ENCODE measurements at places on chromosomes 2 and 18.

DNA sequence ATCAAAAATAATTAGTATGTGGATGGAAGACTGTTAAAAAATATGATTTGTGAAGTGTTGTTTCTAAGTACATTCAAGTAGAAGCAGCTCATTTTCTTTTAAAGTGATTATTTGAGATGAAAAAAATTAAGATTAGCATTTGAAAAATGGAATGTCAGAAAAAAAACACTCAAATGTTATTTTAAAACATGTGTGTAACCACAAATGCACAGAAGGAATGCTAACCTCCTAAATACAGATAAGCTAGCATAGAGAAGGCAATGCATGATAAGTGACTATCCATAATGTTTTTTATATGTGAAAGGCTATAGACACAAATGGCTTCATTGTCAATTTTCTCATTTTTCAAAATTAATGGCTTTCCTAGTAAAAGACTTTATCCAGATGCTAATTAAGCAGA lies 198.9 kb downstream of the NYAP2 start:
- DNase-seq: no peak

DNA sequence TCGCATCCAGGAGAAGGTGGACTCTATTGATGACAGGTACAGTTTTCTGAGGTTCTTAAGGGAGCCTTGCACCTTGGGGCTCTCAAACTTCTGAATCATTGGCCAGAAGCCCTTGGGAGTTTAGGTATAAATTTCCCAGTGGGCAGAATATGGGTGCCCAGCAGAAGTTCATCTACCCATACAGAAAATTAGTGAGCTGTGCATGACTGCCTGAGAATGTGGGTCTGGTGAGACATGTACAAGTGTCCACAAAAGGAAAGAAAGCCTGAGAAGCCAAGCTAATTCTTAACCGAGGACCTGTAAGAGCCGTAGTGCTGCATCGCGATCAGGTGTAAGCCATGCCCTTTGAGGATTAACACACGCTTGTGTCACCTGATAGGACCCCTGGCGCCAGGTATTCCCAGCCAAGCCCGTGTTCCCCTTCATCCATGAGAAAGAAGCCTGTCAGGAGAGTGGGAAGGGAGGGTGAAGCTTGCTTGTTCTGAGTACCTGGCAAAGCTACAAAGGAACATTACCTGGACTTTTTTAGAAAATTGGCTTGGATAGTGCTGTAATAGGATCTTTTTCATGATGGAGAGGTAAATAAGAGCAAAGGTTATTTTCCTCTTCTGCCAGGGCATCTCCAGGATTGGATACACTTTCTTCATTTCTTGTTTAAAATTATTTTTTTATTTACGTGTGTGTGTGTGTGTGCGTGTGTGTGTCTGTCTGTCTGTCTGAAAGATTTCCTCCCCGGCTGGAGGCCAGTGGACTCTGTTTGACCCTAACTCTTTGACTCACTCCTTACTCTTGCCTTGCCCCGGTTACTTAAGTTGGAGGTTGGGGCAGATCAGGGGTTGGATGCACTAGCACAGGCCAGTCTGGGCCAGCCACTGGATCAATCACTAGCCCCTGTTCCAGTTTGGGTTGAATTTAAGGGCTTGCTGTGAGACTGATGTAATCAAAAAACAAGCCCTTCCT lies 90.4 kb upstream of the EML6 start:
- no peak for DNase-seq

GRCh38 chr2:231590614-231591013 lies 2.0 kb upstream of the TEX44 start:
- DNase-seq: no peak

- DNase-seq: no peak
Observed at GRCh38 chr18:25256439-25256838, 95.5 kb downstream of the ZNF521 start.

DNA sequence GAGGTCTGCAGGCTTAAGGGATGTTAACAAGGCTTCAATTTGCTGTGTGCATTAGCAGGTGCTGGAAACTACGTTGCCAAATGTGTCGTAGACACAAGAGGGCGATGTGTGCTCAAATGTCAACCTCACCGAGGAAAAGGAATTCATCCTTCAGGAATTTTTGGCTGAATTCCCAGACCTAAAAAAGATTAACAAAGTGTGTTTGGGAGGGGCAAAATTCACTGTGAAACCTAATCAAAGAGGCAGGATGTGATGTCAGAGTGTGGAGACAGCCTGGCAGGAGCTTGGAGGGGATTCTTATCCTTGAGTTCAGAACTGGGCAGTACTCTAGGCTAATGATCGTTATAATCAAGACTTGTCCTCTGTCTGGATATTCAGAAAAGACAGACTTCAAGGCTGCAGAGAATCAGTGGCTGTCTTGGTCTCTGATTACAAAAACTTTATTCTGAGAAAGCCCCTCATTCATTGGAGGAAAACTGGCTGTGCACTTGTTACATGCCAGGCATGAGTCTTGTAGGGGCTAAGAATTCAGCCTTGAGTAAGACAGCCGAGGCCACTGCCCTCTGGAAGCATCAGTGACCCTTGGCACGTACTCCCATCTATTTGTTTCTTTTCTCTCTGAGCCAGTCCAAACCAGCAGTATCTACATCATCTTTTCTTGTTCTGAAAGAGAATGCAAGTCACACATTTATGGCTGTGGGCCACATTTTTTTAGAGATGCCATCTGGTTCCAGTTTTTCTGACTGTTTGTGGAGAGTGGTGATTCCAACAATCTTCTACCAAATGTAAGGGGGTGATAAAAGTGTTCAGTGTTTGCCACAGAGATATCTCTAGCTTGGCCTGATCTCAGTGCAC lies 18.7 kb upstream of the SCYGR1 start:
- DNase-seq: peak; percentile 72

GRCh38 chr18:58135183-58135641 lies 91.2 kb downstream of the NEDD4L start:
- DNase-seq: peak; percentile 10

GRCh38 chr2:16194931-16195680 lies 254.8 kb downstream of the MYCN start:
- DNase-seq: no peak

DNA sequence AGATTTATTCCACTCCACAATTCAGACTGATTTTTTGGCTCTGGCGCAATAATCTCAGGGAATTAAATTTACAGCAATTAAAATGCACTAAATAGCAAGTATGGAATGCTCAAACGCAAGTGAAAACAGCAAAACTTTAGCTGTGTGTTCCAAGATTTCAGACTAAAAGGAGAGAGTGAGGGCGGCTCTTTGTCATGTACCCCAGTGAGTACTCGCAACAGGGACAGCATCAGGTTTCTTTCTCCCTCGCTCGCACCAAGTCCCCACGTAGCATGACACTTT lies 1.1 kb downstream of the ROCK2 start:
- DNase-seq: no peak

DNA sequence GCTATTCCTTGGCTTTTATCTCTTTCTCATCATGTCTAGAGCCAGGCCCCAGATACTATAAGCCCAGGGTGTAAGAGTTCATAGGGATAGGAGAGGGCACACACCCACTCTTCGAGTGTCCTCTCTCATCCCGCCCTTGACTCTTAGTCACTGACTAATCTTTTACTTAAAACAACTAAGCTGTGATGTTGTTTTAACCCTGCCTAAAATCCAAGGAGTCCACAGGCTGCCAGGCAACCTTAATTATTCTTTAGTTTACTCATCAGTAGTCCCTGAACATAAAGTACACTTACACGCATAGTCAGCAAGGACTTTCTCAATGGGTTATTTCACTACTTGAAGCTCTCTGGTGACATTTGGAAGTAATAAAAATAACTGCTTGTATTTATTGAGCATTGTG lies 28.4 kb downstream of the GREB1L start:
- no peak for DNase-seq

- no peak for DNase-seq
Observed at GRCh38 chr2:150309311-150310080, 178.0 kb downstream of the RND3 start.

GRCh38 chr2:25165992-25166875 lies 2.1 kb downstream of the POMC start:
- DNase-seq: peak; percentile 63

DNA sequence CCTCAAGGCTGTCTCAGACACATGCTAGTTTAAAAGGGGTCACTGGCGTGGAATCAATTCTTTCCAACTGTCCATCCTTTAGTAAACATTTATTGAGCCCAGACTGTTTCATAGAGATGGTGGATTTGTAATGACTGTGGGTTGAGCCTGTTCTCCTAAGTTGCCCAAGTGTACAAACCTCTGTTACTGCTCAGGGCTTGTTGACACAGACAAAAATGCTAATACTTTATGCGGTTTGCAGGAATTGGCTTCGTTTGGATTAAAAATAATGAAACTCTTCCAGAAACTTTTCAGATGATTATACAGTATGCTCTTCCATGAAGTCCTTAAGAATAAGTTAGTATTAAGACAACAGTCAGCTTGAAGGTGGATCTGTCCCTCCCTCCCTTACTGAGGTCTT lies 83.6 kb upstream of the MGAT5 start:
- DNase-seq: no peak
